ENCODE measurements at places on chromosomes 5 and 9. TPM values are rescaled to one million over a fixed set of nuclear protein-coding genes. Genes with fewer than 3 reads are reported as not detected.

The BNC2 gene
- total RNA-seq: 18.1 TPM

The NOXA1 gene
- total RNA-seq: 0.33 TPM

The FGF1 gene
- total RNA-seq: 0.25 TPM

The IFNA21 gene
- total RNA-seq: not detected

The SNX30 gene
- total RNA-seq: 4.9 TPM

The DEPDC1B gene
- 35.4 TPM for total RNA-seq

The TAF11L10 gene
- total RNA-seq: not detected

The ARHGEF39 gene
- 0.89 TPM for total RNA-seq

The ELOVL7 gene
- total RNA-seq: 5.8 TPM

The ARHGEF37 gene
- 1.3 TPM for total RNA-seq

The TRIP13 gene
- 80.8 TPM for total RNA-seq

The PTGS1 gene
- total RNA-seq: 0.16 TPM

The HK3 gene
- total RNA-seq: not detected

The PRR16 gene
- total RNA-seq: 0.25 TPM

The DRD1 gene
- not detected for total RNA-seq

The GMCL2 gene
- not detected for total RNA-seq

The F2RL1 gene
- total RNA-seq: 88.1 TPM

The IL9 gene
- total RNA-seq: not detected

The C9orf50 gene
- 0.16 TPM for total RNA-seq

The FOXD4L3 gene
- not detected for total RNA-seq

The TMEM215 gene
- not detected for total RNA-seq

The MCC gene
- total RNA-seq: 13.9 TPM

The CAAP1 gene
- total RNA-seq: 13.0 TPM

The HSPA9 gene
- 225 TPM for total RNA-seq

The N4BP3 gene
- 1.8 TPM for total RNA-seq

The SHISAL2B gene
- not detected for total RNA-seq

The FRMD3 gene
- 1.3 TPM for total RNA-seq

The ABLIM3 gene
- 4.2 TPM for total RNA-seq

The SPATA31A3 gene
- not detected for total RNA-seq

The SPAAR gene
- total RNA-seq: not detected

The PIP5K1B gene
- 0.13 TPM for total RNA-seq

The MEGF10 gene
- 1.1 TPM for total RNA-seq

The PCDHB4 gene
- total RNA-seq: 0.13 TPM

The HRH2 gene
- not detected for total RNA-seq

The PCDHA6 gene
- 1.0 TPM for total RNA-seq

The EDIL3 gene
- total RNA-seq: 193 TPM

The CCDC192 gene
- total RNA-seq: not detected

The OGN gene
- total RNA-seq: not detected

The PCDHGB2 gene
- 0.65 TPM for total RNA-seq

The FBXL7 gene
- 9.6 TPM for total RNA-seq

The PCAT7 gene
- 0.13 TPM for total RNA-seq

The FAM200C gene
- 1.5 TPM for total RNA-seq

The ACOT12 gene
- total RNA-seq: not detected

The HTR1A gene
- not detected for total RNA-seq

The CDC20B gene
- not detected for total RNA-seq

The GARIN3 gene
- total RNA-seq: not detected

The CARTPT gene
- not detected for total RNA-seq

The TLX3 gene
- total RNA-seq: not detected

The TIGD6 gene
- 2.6 TPM for total RNA-seq

The ACTBL2 gene
- total RNA-seq: 16.5 TPM

The SH2D3C gene
- total RNA-seq: 0.25 TPM

The C5orf24 gene
- 33.7 TPM for total RNA-seq

The OR1J2 gene
- not detected for total RNA-seq

The SLC36A3 gene
- total RNA-seq: not detected

The GFM2 gene
- 22.8 TPM for total RNA-seq

The FOXD4L5 gene
- total RNA-seq: not detected

The ECM2 gene
- total RNA-seq: 0.13 TPM

The GDA gene
- total RNA-seq: not detected

The DCTN4 gene
- 35.6 TPM for total RNA-seq

The SMIM33 gene
- total RNA-seq: not detected

All from mesangial cell (primary cell).